ENCODE measurements at places on chromosomes 1 and 21.

DNA sequence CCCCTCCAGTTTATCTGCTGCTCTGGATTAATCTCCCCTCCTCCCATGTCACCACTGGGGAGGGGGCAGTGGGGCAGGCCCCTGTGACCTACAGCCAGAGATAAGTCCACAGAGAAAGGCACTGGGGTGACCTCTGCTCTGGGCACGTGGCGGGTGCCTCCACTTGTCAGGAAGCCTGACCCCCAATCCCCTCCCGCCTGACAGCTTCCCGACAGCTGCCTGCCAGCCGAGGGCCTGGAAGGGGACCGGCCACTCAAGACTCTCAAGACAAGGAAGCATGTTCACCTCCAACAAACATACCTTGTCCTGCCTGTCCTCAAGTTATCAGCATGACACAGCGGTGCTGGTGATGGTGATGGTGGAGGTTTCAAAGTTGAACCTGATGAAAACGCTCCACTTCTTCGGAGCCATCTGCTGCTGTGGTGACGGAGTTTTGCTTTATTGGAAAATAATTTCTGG lies 3.2 kb upstream of the FAAP20 start:
- DNase-seq, result peak; percentile 73

- peak; percentile 67 for DNase-seq
Observed at GRCh38 chr21:42989816-42990650, 15.7 kb downstream of the PKNOX1 start.

GRCh38 chr1:246355411-246356230 lies 151.5 kb downstream of the SMYD3 start:
- DNase-seq, result no peak

- DNase-seq, result no peak
Observed at GRCh38 chr1:15460708-15461095, 4.2 kb downstream of the CELA2A start.

GRCh38 chr1:174039027-174039426 lies 16.9 kb upstream of the RC3H1 start:
- DNase-seq, result no peak

- no peak for DNase-seq
Observed at GRCh38 chr1:96971849-96972602, 250.4 kb downstream of the PTBP2 start.

DNA sequence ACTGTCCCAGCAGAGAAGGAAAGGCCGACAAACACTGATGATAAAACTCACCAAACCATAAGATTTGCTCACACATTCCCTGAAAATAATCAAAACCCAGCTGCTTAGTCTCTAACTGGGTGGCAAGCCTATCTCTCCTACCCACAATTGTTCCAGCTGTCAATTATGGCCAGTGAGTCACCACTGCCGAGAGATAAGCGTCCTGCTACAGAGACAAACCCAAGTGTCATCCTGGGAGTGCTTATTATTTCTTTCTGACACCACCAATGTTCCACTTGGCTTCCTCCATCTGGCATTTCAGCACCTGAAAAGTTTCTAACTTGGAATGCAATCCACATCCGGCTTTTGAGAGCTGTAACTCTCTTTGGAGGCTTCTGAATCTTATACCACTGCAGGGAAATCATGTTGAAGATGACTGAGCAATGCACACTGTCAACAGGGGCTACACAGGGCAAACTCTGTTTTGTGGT lies 51.5 kb upstream of the VAV3 start:
- DNase-seq, result peak; percentile 58

- DNase-seq, result peak; percentile 96
Observed at GRCh38 chr1:85259118-85259911, at the start of gene C1orf52. TSS of gene C1orf52 (minus strand) at chr1:85259662. CDS start at chr1:85259633, 29 bp downstream.

- no peak for DNase-seq
Observed at GRCh38 chr1:186189156-186189555, 185.9 kb downstream of the TPR start.

DNA sequence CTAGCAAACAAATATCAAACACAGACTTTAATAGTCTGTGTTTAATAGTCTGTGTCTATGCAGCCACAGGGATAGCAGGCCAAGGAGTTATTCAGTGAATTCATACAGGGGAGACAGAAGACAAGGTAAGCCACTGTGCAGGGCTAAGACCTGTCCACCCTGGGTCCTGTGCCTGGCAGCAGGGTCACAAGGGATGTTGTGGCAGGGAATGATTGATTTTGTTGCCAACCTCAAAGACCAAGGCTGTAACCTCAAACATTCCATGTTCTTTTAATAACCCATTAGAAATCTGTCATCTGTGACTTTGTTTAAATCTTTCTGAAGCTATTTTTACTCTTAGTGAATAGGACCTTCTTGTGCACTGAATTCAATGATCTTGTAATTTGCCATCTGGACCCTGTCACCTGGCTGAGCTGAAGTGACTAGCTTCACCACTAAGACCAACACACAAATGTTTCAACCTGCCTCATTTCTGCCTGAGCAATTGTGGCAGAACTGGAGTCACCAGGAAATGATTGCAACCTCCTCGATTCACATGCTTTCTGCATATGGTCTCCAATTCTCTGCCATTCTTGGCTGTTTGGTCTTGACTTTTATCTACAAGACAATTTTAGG lies 154.2 kb downstream of the ASTN1 start:
- DNase-seq, result no peak

DNA sequence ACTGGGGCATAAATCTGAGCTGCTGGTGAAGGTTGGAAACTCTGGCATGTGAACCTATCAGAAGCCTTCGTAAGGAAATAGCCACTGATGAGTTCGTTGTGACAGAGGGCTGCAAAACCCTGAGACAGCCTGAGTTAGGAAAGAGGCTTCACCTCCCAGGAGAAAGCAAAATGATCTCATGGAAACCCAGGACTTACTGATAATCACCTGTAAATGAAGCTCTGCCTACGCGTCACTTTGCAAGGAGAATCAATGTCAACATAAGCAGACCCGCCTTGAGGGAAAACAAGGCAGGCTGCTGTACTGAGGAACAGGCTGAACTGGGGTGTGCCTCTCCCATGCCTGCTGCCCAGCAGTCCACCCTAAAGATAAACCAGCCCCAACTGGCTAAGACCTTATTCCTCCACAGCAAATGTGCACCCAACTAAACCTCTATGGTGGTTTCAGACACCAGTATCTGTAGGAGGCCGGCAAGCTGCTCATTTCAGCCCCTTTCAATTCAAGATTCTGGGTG lies 46.8 kb upstream of the SLC44A3 start:
- no peak for DNase-seq

GRCh38 chr1:29209173-29209572 lies 21.6 kb downstream of the MECR start:
- DNase-seq, result no peak

Data from K562 (cell line).